ENCODE measurements at places on chromosomes 11 and 22.

- DNase-seq = no peak
Observed at GRCh38 chr11:63670096-63670432, 1.1 kb downstream of the ATL3 start.

GRCh38 chr11:95434489-95435057 is 203.6 kb upstream of the SESN3 start:
- DNase-seq = no peak

GRCh38 chr22:36027935-36028645 is 534 bp downstream of the RBFOX2 start:
- DNase-seq = no peak

DNA sequence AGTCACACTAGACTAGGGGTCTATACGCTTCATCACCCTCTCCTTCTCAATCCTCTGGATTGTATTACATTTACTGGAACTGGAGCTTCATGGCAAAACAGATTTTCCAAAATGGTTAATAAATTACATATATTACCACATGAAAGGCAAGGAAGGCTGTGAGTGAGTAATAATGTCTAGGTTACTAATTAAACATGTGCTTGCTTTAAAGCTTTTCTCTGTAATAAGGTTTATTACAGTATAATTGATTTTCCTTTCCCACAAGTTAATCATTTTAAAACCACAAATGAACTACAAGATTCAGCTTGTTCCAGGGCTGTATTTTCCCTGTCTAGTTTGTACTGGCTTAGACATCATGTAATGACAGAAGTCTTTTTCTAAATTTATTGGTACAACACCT is 25.6 kb downstream of the MMP13 start:
- no peak for DNase-seq

DNA sequence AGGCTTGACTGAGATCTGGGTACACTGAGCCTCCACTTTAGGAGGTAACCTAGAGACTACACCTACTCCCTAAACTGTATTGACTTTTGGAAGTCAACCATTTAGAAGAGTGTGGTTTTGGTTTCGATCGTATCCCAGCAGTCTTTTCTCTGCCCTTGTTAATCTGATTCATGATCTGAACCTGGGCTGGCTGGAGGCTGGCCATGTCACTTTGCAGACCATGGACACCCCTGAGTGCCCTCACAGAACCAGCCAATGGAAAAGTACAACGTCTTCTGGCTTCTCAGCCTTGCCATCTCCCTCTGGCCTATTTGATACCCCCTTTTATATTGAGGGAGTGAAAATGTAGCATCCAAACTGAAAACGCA is 10.8 kb downstream of the EHF start:
- DNase-seq = no peak

GRCh38 chr11:68741463-68741862 is 9.9 kb downstream of the TESMIN start:
- DNase-seq = no peak

DNA sequence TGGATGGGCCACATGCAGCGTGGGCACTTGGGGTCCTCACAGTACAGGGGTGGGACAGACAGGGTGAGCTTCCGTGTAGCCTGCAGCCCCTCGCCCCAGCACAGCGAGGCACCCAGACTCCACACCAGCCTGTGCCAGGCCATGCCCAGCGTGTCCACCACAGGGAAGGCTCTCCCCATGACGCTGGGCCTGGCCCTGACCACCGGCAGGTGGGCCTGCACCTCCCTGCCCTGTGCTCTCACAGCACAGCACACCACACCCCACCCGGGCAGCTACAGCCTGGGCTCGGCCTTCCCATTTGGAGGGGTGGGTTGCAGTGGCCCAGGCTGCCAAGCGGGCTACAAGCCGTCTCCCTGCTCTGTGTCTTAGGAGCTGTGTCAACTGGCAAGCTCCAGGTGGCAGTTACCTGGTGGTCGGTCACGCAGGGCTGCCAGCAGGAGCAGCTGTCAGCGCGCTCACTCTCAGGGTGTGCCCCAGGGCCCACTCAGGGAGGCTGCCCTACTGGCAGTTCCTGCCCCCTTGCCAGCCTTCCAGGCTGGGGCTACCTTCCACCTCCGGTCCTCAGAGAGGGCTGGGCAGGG is 4.6 kb downstream of the MOB2 start:
- DNase-seq = no peak

DNA sequence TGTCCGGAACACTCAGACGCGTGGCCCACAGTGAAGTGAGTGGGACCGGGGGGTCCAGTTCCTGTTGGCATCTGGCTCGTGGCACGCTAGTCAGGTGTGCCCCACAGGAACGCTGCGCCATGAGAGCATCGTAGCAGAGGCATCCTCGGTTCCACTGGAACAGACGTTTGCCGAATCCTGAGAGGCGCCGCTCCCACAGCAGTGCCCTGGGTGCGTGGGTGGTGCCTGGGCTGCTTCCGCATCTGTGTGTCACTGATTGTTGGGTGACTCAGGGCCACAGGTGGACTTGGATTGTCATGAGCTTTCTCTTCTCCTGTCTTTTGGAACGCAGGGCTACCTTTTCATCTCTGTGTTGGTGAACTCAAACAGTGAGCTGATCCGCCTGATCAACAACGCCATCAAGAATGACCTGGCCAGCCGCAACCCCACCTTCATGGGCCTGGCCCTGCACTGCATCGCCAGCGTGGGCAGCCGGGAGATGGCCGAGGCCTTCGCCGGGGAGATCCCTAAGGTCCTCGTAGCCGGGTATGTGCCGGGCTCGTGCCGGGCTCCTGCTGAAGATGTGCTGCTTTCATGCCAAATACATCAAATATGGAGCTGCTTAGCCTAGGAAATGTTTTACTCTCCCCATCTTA is 46.2 kb downstream of the AP2A2 start:
- no peak for DNase-seq

GRCh38 chr22:38865201-38866023 is 6.6 kb downstream of the CBX6 start:
- DNase-seq = no peak

DNA sequence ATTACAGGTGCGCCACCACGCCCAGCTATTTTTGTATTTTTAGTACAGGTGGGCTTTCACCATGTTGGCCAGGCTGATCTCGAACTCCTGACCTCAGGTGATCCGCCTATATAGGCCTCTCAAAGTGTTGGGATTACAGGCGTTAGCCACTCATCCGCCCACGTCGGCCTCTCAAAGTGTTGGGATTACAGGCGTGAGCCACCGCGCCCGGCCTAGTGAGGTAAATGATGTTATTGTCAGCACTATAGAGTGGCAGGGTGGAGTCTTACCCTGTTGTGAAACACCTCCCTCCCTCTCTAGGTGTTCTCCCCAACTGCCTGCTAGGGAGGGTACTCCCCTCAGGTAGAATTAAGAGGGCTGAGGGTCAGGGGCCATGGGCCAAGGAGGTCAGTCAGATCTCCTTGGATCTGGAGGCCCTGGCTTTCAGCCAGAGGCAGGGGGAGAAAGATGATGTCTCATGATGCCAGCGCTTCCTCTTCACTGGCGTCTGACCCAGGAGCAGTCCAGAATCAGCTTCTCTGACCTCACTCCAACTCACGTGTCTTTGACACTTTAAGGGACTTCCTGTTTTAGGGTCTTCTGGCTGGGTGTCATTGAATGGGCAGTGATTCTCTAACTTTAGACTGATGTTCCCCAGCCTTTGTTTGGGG is 2.0 kb downstream of the GGA1 start:
- no peak for DNase-seq

- DNase-seq = peak; percentile 35
Observed at GRCh38 chr11:110447897-110448745, 18.4 kb downstream of the FDX1 start.

DNA sequence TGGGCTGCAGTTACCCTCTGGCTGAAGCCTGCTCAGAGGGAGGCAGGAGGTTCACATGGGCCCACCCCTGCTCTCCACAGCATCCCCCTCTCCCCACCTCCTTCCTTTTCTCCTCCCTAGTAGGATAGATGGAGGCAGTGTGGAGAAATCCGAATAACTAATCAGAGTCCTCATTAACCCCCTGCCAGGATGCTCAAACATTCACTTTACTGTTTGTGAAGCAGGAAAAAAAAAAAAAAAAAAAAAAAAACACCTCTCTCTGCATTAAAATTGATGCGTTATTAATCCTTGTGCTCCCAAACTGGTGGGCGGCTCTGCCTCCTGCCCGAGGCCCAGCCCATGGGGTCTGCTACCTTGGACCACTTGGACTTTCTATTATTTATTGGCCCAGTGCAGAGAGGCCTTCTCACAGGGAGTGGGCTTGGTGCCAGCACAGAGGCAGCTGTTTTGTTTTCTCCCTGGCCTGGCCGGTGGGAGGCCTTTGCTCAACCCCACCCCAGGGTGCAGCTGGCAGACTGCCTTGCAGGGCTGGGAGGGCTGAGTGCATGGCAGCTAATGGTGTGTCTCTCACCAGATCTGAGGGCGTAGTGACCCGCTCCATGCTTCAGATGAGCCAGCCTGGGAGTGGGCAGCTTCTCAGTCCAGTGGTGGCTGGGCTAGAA is 150.7 kb downstream of the PKNOX2 start:
- DNase-seq = peak; percentile 81

GRCh38 chr11:83222499-83222898 is 29.0 kb downstream of the ANKRD42 start:
- peak; percentile 8 for DNase-seq

DNA sequence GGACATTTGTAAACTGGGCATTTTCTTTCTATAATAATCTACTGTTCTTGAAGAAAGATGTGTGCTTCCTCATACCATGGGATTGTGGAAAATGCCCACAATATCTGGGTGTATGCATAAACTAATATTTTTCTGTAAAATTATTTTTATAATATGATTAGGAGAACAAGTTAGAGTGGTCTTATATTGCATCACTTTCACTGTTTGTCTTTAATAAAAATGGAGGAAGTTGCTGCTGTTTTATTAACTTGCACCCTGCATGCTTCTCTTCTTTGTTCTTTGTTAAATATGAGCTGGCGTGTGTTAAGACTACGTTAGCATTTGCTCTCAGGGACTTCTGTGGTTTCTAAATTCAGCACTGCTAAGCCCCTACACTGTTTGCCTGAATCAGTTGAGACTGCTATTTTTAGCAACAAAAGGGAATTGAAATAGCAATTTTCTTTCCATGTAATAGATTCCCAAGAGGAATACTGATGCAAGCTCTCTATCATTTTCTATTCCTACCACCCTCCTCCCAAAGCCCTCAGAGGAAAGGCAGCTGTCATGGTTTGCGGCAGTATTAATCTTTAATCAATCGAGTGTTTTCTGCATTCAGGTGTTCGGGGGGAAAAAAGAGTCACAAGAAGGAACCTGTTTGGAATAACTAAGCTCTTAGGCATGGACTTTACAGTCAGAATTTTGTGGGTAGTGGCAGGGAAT is 56.1 kb downstream of the HSD17B12 start:
- peak; percentile 78 for DNase-seq

- peak; percentile 88 for DNase-seq
Observed at GRCh38 chr11:67302571-67303131, 679 bp upstream of the SSH3 start.

DNA sequence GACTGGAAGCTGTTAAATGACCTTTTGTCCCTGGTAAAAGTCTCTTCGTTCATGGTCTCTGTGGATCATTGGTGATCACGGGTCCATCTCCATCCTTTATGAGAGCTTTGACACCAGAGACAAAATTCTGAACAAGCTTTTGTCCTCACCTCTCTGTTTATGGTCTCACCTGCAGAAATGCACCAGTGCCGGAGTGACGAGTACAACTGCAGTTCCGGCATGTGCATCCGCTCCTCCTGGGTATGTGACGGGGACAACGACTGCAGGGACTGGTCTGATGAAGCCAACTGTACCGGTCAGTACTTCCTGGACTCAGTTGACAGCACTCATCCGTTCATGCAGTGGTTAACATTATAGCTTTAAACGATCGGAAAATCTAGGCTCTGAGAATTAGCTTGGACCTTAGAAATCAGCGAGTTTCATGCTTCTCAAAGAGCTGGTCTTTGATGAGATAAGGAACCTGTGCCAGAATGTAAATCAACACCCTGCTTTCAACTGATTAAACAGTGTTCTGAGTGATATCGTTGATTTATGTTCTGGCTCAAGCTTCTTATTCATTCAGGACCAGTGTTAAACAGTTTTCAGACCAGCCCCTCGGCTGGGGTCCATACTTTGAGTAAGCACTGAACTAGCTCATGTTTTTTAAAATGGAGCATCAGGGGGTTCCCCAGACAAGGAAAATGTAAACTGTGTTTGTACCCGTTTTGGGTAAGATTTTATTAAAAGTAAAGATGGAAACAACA is 124.5 kb upstream of the SORL1-AS1 start:
- DNase-seq = no peak

All from choroid plexus epithelial cell (primary cell).